Activated CD4-positive, CD25-positive, alpha-beta regulatory T cell (primary cell): ENCODE measurements at places on chromosomes 16 and 17.

- no peak for DNase-seq
Measured at GRCh38 chr17:44959821-44960531, 8.1 kb downstream of the C1QL1 start.

DNA sequence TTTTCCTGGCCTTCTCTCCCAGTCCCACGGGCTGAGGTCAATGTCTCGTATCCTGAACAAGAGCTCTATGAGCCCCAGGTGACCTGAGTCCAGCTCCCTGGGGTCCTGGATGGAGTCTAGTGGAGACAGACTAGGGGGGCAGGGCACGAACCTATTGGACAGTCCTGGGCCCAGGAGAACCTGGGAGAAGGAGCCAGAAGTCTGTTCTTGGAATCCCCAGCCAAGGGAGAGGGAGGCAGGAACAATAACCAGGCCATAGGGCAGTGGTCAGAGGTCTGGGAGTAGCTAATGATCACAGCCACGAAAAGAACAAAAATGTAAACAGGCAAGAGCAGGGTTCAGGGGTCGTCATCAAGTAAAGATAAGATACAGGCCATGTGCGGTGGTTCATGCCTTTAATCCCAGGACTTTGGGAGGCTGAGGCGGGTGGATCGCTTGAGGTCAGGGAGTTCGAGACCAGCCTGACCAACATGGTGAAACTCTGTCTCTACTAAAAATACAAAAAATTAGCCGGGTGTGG lies 60.8 kb downstream of the COPRS start:
- no peak for DNase-seq

DNA sequence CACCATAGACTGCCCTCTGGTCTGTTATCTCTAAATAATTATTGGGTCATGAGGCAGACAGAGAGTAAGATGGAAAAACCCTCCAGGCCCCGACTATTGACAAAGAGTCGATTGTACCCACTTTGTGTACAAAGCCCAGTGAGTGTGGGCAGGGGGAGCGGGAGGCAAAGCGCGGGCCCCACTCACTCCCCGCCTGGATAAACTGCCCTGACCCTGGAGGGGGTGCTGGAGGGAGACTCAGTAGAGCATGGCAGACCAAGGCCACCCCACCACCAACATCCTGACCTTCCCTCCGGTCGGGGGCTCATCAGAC lies 11.2 kb upstream of the CPSF4L start:
- no peak for DNase-seq

GRCh38 chr16:67542464-67542863 lies 13.8 kb downstream of the RIPOR1 start:
- DNase-seq: peak; percentile 26

GRCh38 chr16:69669577-69669976 lies 56.8 kb downstream of the NQO1 start:
- no peak for DNase-seq
